ENCODE measurements at places on chromosomes 13 and 19. TPM values are rescaled to one million over a fixed set of nuclear protein-coding genes. Genes with fewer than 3 reads are reported as not detected.

IFNL2 gene
- total RNA-seq = not detected

PCDH8 gene
- total RNA-seq = not detected

ZNF90 gene
- total RNA-seq = 2.4 TPM

CKM gene
- total RNA-seq = not detected

NRTN gene
- total RNA-seq = 0.77 TPM

TINCR gene
- 2.0 TPM for total RNA-seq

GSX1 gene
- total RNA-seq = not detected

CPB2 gene
- not detected for total RNA-seq

C19orf85 gene
- not detected for total RNA-seq

STRN4 gene
- total RNA-seq = 77.3 TPM

GJB2 gene
- not detected for total RNA-seq

DNA sequence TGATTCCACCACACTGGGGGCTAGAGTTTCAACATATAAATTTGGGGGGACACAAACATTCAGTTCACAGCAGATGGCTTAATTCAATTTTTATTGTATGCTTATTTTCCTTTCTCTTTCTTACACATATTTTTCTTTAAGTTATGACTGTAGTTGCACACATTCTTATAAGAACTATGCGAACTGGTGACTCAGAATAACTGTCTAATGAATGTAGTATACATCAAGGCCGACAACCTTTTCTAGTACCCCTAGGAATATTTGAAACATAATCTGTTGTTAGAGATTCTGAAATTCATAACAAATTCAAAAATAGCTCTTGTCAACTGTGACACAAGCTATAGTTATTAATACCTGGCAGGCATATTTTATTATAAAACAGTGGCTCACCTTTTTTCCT lies 695.6 kb downstream of the PCDH9 start:
- DNase-seq = no peak

DNA sequence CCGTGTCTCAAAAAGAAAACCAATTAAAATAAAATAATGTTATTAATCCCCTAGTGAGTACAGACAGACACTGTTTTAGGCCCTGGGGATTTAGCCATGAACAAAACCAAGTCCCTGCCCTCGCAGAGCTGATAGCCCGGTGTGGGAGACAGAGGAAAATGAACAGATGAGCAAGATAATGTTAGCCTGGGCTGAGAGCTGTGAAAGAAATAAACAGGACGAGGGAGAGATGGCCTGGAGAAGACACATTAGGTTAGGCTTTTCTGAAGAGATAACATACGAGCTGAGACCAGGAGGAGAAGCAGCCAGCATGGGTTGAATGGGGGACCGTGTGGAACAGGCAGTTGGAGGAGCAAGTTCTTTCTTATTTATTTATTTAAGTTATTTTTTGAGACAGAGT lies 9.0 kb downstream of the RELB start:
- no peak for DNase-seq

- no peak for DNase-seq
Measured at GRCh38 chr13:89610881-89611280, 1736.6 kb upstream of the MIR17HG start.

DNA sequence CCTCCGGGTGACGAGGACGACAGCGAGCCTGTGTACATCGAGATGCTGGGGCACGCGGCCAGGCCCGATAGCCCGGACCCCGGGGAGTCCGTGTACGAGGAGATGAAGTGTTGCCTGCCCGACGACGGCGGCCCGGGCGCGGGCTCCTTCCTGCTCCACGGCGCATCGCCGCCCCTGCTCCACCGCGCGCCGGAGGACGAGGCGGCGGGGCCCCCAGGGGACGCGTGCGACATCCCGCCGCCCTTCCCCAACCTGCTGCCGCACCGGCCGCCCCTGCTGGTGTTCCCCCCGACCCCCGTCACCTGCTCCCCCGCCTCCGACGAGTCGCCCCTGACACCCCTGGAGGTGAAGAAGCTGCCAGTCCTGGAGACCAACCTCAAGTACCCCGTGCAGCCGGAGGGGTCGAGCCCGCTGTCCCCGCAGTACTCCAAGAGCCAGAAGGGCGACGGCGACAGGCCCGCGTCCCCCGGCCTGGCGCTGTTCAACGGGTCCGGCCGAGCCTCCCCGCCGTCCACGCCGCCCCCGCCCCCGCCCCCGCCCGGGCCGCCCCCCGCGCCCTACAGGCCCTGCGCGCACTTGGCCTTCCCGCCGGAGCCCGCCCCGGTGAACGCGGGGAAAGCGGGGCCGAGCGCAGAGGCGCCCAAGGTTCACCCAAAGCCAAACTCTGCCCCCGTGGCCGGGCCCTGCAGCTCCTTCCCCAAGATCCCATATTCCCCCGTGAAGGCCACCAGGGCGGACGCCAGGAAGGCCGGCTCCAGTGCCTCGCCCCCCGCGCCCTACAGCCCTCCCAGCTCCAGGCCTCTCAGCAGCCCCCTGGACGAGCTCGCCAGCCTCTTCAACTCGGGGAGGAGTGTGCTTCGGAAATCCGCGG lies 511.3 kb downstream of the MYO16 start:
- no peak for DNase-seq

DNA sequence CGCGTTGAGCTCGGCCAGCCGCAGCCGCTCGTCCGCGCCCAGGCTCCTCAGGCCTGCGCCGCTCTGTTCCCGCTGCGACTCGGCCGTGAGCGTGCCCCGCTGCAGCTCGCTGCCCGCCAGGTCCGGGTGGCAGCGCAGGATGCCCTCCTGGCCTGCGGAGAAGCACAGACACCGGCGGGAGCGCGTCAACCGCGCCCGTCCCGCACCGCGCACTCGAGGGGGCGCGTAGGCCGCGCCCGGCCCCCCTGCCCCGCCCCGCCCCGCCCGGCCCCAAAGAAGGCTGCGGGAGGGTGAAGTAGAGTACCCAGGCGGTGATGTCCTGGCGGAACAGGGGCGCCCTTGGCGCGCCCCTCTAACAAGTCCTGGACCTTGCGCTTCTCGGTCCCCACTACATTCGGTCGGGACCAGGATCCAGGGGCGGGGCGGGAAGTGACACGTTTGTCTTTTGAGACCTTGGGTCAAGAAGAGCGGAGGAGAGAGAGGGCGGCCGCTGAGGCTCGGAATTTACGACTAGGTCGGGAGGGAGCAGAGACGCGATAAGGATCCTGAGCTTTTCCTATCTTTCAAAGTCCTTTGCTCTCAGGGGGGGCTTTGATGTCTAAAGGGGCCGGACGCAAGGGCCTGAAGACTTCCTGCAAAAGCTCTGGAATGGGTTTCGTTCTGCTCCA lies 9.3 kb upstream of the CDX2 start:
- peak; percentile 83 for DNase-seq

DNA sequence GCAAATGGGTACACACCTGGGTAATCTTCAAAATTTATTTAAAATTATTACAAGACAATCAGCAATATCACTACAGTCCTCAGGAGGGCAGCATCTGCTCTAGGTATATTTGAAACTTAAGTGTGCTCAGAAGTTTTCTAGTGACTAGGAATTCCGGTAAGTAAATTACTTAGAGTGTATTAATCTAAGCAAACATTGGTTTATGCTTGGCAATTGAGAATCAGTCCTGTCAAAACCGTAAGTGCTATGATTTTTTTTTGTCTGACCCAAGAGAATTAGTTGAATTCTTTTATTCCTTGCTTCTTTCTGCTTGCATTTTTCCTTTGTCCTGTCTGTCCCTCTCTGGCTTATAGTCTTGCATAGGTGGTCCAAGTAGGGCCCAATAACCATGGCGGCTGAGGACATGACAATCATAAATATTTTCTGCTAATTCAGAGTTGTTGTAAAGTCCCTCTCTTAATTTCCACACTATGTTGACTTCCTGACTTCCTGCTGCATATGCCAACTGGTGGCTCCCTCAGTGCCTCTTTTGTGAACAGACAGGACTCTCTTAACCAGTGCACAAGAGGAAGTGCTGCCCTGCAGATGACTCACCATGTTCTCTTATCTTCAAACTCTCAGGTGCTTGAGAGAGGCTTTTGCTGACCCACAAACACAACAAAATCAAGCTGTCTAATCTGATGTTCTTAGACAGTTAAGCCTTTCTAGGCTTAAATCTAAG lies 82.2 kb downstream of the SLAIN1 start:
- no peak for DNase-seq

GRCh38 chr19:16336571-16336970 lies 11.9 kb downstream of the KLF2 start:
- DNase-seq = no peak

GRCh38 chr13:52835071-52835839 lies 13.2 kb downstream of the PCDH8 start:
- DNase-seq = no peak

DNA sequence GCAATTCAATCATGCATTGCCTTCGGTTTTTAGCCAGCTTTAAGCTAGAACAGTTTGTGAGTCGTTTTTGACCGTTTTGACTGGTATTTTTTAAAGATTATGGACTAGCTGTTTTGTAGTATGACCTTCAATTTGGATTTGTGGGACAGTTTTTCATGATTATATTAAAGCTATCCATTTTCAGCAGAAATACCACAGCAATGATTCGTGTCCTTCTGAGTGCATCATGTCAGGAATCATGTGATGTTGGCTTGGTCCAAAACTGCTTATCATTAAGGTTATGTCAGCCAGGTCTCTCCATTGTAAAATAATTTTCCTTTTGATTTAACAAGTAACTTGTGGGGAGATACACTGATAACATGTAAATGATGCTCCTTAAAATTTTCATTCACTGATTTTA lies 229.0 kb downstream of the POSTN start:
- DNase-seq = no peak

DNA sequence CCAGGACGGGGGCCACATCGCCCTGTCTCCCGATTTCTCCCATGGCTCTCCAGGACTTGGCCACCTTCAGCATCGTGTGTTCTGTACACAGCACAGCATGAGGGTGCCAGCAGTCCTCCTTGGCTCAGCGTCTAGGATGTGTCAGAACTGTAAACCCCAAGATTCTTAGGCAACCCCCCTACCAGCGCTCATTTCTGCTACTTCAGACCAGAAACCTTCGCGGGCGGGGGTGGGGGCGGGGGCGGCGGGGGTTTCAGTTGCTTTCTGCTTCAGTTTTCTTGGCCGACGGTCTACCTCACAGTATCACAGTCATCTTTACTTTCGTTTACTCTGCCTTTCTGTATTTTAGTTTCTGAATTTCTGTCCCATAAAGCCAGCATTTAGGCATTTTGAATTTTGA lies 82.4 kb downstream of the GGACT start:
- DNase-seq = no peak

- no peak for DNase-seq
Measured at GRCh38 chr19:33728141-33728540, 68.5 kb upstream of the KCTD15 start.

DNA sequence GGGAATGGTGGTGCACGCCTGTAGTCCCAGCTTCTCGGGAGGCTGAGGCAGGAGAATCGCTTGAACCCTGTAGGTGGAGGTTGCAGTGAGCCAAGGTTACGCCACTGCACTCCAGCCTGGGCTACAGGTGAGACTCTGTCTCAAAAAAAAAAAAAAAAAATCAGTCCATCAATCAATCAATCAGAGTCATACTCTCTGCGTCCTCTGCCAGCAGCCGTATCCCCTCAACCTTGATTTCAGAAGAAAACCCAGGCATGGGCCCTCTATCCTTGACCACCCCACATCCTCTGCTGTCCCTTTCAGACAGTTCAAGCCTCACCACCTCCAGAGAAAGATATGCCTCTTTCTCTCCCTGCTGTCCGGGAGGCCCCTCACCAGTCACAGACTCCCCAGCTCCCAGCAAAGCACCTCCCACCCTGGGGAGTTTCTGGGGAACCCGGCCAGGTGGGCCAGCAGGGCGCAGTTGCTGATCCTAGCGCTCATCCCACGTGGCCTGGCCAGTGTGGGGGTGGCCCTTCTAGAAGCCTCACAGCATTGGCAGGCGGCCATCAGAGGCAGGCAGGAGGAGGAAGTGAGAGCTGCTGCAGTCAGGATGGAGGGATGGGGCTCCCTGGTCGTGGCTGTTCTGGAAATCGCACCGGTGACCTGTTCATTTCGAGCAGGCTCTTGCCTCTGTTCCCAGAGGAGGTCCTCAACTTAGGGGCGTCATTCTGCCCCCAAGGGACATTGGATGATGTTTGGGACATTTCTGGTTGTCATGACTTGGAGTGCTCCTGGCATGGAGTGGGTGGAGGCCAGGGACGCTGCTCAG lies 10.2 kb upstream of the JSRP1 start:
- peak; percentile 90 for DNase-seq

DNA sequence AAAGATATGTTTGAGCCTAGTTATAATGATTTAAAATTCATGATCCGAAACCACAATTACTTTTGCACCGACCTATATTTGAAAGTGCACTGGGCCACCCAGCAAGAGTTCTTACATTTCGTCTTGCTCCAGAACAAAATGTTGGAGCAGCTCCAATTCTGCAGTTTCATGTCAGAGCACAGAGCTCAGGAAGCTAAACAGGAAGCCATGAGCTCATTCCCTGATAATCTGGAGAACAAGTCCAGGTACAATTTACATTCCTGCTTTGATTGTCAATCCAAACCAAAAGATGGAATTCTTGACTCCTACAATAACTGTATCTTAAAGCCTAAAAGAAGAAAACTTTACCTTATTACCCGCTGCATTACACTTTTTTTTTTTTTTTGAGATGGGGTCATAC lies 131.8 kb downstream of the KCTD12 start:
- no peak for DNase-seq

GRCh38 chr19:57088133-57088532 lies 31.7 kb upstream of the USP29 start:
- no peak for DNase-seq

- no peak for DNase-seq
Measured at GRCh38 chr19:31572976-31573298, 223.7 kb upstream of the TSHZ3 start.

- no peak for DNase-seq
Measured at GRCh38 chr13:20425819-20426219, 99.8 kb downstream of the CRYL1 start.

DNA sequence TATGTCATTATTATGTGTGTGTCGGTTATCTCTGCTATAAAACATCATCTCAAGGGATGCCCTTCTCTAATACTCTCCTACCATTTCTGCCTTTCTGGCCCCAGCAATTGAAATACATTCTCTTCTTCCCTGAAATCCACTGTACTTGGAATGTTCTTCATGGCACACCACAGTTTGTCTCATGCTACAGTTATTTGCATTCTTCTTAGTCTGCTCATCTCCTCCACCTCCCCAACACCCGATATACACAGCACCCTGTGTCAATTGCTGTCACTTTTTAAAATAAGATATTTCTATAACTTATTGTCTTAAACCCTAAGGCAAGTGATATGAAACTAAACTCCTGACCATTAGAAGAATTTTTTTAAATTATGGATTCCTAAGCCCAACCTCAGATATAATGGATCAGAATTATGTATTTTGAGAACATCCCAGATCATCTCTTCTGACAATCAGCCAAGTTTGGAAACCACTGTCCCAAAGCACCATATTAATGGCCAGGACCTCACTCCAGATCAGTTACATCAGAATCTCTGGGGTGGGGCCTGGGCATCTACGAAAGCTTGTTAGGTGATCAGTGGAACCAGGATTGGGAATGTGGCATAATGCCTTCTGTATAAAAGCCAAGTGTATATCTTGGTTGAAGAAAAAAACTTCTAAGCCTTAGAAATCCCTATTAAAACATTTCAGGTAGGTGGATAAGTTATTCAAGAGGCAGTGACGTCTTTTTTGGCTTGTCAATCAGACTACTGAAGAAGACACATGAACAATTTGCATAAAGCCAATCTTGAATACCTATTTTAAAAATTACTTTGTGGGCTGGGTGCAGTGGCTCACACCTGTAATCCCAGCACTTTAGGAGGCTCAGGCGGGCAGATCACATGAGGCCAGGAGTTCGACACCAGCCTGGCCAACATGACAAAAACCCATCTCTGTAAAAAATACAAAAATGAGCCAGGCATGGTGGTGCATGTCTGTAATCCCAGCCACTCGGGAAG lies 30.0 kb upstream of the KBTBD7 start:
- DNase-seq = no peak
